ENCODE measurements at places on chromosomes 12 and 14. TPM values are rescaled to one million over a fixed set of nuclear protein-coding genes. Genes with fewer than 3 reads are reported as not detected.
A peak's percentile ranks its signal among the peaks of the same experiment; 100 is the strongest.

The CAPS2 gene
- 0.87 TPM for total RNA-seq

The CIDEB gene
- 2.8 TPM for total RNA-seq

The DNAJC22 gene
- 3.1 TPM for total RNA-seq

The PRB2 gene
- not detected for total RNA-seq

The CACNB3 gene
- 20.7 TPM for total RNA-seq

The MMP19 gene
- 2.6 TPM for total RNA-seq

The ZNF384 gene
- 18.4 TPM for total RNA-seq

The CLEC9A gene
- total RNA-seq: not detected

The CLEC14A gene
- under 0.01 TPM for total RNA-seq

The AKAP3 gene
- 4.4 TPM for total RNA-seq

GRCh38 chr12:110853836-110854235 lies 7.0 kb downstream of the CCDC63 start:
- DNase-seq: no peak

DNA sequence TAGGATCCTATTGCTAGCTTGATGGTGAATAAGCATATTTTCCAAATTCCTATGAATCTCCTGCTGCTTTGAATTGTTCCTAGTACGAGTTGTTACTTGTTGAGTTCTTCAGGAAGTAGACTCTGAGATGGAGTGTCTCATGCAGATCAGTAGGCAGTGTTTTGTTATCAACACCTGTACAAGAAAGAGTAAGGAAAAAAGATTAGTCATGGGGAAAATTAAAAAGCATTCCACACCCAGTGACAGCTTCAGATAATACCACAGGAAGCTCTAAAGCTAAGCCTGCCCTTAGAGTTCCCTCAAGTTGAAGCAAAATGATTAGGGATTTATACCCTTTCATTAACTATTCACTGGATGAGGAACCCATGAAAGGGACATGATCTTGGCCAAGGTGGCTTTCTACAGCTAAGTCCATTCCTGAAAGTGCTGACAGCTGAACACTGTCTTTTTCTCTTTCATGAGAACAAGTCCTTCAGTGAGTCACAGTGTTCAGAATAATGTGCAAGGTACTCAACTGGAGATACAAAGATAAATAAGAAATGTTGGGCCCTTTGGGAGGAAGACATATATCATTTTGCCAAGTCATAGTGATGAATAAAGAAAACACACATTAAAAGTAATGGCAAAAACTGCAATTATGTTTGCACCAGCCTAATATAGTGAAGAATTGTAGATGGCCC lies 49.1 kb downstream of the CCER1 start:
- DNase-seq: peak; percentile 20

- no peak for DNase-seq
Observed at GRCh38 chr12:123096182-123096581, 54.7 kb downstream of the PITPNM2 start.

- no peak for DNase-seq
Observed at GRCh38 chr14:92670160-92670559, 78.3 kb downstream of the LGMN start.

- no peak for DNase-seq
Observed at GRCh38 chr12:130708648-130709047, 7.5 kb downstream of the RIMBP2 start.

GRCh38 chr12:121087467-121088194 lies 45.0 kb upstream of the P2RX7 start:
- DNase-seq: no peak

- no peak for DNase-seq
Observed at GRCh38 chr12:79019672-79020071, 155.1 kb downstream of the SYT1 start.

GRCh38 chr14:21087294-21088091 lies 11.0 kb downstream of the ZNF219 start:
- peak; percentile 80 for DNase-seq

Data from renal cortical epithelial cell (primary cell).